ENCODE measurements at places on chromosomes 5 and 9.
A peak's percentile ranks its signal among the peaks of the same experiment; 100 is the strongest.

GRCh38 chr5:178818094-178818493, 41.7 kb upstream of the ZNF354B start:
- no peak for DNase-seq

DNA sequence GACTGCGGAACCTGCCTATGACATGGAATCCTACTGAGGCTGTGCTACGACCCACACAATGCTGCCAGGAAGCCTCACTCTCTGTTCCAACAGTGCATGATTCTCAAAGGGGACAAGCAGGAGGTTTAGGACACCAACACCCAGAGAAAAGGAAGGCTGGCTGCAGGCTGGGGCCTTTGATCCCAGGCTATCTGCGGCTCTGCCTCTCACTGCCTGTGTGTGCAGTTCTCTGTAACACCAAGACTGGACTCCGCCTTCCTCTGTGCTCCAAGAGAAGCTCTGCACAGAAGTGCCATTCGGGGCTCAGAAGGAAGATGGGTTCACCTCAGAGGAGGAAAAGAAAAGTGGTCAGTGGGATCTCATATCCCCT, 20.5 kb downstream of the ANKH start:
- DNase-seq, result no peak

GRCh38 chr5:113005454-113005853, 28.9 kb downstream of the DCP2 start:
- DNase-seq, result no peak

DNA sequence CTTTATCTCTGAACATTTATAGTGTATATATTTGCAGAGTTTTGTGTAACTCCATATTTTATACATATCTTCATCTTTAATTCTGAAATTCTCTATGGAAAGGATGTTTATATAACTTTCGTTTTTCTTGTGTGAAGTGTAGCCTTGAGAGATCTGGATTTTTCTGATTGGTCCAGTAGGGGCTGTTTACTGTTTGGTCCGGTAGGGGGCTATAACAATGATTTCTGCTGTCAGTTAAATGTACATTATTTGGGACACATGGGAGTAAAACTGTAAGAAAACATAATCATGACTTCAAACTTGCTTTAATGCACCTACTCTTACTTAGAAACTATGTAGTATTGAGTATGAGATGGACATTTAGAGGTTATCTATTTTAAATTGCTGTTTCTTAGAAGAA, 527.1 kb upstream of the ARRDC3 start:
- DNase-seq, result no peak

DNA sequence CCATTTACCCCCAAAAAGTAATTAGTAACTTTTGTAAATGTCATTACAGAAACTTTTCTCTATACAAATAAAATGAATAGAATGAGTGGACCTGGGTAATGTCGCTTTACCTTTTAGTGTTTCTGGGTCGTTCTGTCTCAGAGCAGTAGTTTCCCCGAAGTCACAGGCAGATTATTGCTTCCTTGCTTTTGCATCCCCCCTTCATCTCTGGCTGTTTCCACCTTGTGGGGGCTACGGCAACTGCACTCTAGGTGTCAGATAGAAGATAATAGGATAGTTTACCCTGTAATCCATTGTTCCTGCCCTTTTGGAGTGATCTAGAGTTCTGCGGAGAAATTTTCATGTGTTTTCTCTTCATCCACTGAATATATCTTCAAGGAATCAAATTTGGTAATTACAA, 68.7 kb downstream of the PRR16 start:
- no peak for DNase-seq

GRCh38 chr5:45162974-45163373, 354.2 kb downstream of the MRPS30 start:
- peak; percentile 69 for DNase-seq

GRCh38 chr5:69509212-69509611, 16.6 kb downstream of the OCLN start:
- DNase-seq, result no peak

DNA sequence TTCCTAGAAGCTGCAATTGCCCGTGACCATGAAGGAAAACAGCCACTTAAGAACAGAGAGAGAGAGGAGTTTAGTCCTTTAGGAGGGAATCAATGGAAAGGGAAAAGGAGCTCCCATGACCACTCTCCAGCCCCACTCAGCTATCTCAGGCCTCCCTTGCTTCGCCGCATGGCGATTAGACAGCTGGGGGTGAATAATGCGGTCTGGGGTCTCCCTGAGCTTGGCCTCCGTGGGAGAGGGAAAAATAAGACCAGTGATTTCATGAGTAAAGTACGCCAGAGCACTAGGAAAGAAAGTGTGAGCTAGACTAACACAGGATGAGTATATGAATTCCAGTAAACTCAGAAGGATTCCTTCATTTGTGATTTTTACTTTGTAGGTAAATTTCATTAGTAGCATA, 180.3 kb downstream of the TRIO start:
- no peak for DNase-seq

GRCh38 chr5:176180781-176181180, 57.4 kb upstream of the SIMC1 start:
- DNase-seq, result no peak

DNA sequence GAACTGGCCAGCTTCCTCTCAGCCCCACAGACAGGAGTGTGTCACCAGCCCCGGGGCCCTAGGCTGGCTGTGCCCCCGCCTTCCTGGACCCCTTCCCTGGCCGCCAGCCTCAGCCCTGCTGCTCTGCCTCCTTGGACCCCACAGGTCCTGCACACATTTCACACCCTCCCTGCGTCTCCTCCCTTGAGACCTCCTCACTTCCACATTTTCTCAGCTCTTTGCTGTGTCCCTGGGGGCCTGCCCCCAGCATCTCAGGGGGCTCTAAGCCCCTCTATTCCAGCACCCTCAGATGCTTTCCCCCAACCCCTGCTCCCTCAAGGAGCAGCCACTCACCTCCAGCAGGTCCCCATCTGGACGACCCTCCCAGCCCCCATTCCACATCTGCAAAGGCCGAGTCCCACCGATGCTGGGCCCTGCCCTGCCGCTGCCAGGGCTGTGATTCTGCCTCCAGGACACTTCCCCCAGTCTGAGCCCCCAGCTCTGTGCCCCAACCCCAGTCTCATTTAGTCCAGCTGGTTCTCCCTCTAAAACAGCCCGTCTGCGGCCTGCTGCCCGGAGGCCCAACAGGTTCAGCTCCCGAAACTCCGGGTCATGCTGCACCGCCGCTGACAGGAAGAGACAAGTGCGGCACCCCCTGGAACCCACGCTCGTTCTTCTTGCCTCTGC, 4.2 kb downstream of the SLC34A3 start:
- DNase-seq, result no peak

- DNase-seq, result no peak
These were observed 170.4 kb upstream of the TBCA start for GRCh38 chr5:77946381-77947040.
